ENCODE measurements at places on chromosomes 5 and 9.

DNA sequence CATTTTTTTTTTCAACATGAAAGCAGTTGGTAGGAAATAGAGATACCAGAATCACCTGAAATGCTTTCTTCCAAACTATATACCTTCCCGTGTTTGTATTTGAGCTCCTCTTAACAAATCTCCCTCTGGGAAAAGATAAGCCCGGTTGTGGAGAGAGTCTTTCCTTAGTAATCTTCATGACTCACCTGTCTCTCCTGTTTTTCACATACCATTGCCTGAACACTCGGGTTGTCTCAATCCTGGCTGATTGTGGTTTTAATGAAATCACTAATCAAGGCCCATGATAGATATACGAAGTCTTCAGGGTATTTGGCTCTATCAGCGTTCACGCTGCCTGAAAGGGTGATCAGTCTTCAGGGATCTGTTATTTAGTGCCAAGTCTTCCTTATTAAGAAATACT, 136.7 kb downstream of the MAN2A1 start:
- no peak for DNase-seq

DNA sequence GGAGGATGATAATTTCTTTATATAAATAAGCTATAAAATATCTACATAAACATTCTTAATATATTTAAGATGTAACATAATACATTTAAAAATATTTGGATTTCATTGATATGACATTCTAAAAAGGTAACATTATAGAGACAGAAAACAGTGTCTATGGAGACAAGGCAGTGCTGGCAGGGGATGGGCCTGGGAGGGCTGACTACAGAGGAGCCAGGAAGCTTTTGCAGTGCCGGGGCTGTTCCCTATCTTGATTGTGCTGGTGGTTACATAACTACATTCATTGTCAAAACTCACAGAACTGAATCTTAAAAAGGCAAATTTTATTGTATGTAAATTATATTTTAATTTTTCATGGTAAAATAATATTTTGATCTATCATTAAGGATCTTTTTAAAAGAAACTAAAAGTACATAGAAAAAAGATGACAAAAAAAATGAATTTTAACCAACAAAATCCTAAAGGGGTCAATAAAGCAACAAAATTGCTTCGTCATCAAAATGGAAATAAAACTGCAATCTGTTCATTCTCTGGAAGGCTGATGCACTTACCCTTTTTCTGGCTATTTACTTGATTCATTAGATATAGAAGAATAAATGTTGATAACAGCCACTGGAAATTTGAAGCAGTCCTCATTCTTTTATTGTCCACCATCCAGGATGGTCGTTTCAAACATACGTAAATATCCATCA, 26.3 kb downstream of the LIFR start:
- DNase-seq, result no peak

- no peak for DNase-seq
Measured at GRCh38 chr9:15298362-15298761, 8.7 kb downstream of the TTC39B start.

GRCh38 chr5:173925449-173926071, 37.4 kb downstream of the CPEB4 start:
- peak; percentile 32 for DNase-seq

DNA sequence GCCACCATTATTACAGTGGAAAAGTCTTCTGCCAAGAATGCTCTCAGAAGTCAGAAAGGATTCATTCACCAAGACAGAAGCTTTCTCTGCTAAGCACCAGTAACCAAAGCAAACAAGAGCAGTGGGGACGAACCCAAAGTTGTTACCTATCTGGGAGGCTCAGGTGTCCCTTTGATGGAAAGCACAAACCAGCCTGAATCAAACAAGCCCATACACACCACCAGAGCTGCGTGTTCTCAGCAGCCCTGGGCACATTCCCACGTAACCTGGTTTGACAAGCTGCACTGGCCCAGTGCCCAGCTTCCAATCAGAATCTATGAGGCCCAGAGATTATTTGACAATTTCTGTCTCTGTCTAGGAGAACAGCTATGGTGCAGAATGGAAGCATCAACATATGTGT, 252.6 kb downstream of the ACTL7B start:
- DNase-seq, result no peak
